ENCODE measurements at places on chromosomes 4 and X. TPM values are rescaled to one million over a fixed set of nuclear protein-coding genes. Genes with fewer than 3 reads are reported as not detected.

The DCAF12L1 gene
- polyA plus RNA-seq, result 1.9 TPM

- DNase-seq, result no peak
Observed at GRCh38 chr4:109588176-109588575, 28.1 kb downstream of the MCUB start.

- DNase-seq, result no peak
Observed at GRCh38 chrX:110374559-110374958, 15.9 kb downstream of the RTL9 start.

- DNase-seq, result no peak
Observed at GRCh38 chr4:142365391-142365790, 480.7 kb downstream of the INPP4B start.

The LUZP4 gene
- not detected for polyA plus RNA-seq

DNA sequence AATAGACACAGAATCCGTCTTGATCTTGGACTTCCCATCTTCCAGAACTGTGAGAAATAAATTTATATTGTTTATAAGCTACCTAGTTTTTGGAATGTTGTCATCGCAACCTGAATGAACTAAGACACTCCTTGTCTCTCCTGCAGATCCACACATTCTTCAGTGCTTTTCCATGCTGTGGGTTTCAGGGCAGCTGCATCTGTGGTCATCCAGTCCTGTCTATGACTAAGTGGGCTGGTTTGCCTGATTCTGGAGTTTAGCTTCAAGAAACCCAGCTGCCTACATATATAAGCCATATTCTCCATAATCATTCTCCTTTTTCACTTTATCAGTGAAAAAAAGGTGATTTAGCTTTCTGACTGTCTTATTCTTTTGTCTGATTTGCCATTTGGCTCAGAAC, 170.3 kb upstream of the KIT start:
- DNase-seq, result no peak

The GIMD1 gene
- 0.09 TPM for polyA plus RNA-seq

DNA sequence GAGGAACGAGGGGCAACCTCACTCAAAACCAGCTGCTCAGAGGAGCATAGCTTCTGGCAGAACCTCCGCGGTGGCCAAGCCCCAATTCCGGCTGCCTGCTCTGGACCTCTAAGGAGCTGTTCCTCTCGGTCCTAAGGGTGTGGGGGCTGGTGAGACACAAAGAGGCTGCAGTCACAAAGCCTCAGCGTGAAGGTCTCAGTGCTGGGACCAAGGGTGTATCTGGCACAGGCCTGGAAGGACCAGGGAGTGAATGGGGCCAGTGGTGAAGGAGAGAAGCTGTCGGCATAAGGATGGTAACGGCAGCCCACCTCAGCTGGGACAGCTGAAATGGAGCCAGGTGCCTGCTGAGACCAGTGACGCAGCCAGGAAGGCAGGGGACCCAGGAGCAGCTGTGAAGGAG, 5.3 kb downstream of the PDE6B start:
- DNase-seq, result no peak

- DNase-seq, result no peak
Observed at GRCh38 chrX:78838709-78839108, 91.2 kb downstream of the LPAR4 start.

The FGA gene
- not detected for polyA plus RNA-seq

GRCh38 chr4:13641084-13641483, 13.6 kb upstream of the BOD1L1 start:
- no peak for DNase-seq

- no peak for DNase-seq
Observed at GRCh38 chr4:185341377-185341776, 54.3 kb downstream of the LRP2BP start.

The F9 gene
- polyA plus RNA-seq, result not detected

DNA sequence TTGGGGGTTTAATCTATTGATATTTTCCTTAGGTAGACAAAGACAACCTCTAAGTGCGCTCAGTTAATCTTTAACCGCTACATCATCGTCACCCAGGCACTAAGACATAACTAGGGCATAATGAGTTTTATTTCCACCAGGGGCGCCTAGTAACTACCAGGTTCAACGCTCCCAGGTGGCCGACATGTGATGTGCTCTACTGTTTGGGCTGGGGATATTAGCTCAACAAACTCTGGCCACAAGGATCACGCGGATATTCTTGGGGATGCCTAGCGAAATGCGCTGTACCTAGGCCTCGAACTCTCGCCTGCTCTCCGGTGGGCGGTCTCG, 915 bp upstream of the RAB33B start:
- DNase-seq, result no peak

DNA sequence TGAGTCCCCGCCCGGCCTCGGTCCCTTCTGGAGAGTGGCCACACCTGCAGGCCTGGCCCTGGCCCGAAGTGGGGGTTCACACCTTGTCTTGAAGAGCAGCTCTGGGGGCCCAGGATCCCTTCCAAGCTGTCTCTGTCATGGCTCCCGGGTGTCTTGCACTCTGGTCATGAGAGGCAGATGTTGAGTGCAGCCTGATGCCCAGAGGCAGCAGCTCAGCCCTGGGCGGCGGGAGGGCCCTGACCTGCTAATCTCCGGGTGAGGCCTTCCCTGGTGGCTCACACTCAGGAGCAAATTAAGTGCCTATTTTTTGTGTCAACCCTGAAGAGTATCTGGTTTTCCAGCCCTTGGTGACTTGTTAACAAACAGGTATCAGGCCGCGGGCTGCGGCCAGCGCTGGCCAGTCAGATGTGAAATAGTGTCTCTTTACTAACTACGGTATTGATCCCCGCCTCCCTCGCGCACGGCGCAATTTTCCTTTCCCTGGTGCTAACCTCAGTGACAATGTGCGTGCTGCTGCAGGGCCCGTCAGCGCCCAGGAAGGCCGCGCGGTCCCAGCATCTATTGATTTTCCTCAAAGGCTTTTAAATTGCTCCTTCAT, 24.2 kb downstream of the NKX1-1 start:
- DNase-seq, result no peak

DNA sequence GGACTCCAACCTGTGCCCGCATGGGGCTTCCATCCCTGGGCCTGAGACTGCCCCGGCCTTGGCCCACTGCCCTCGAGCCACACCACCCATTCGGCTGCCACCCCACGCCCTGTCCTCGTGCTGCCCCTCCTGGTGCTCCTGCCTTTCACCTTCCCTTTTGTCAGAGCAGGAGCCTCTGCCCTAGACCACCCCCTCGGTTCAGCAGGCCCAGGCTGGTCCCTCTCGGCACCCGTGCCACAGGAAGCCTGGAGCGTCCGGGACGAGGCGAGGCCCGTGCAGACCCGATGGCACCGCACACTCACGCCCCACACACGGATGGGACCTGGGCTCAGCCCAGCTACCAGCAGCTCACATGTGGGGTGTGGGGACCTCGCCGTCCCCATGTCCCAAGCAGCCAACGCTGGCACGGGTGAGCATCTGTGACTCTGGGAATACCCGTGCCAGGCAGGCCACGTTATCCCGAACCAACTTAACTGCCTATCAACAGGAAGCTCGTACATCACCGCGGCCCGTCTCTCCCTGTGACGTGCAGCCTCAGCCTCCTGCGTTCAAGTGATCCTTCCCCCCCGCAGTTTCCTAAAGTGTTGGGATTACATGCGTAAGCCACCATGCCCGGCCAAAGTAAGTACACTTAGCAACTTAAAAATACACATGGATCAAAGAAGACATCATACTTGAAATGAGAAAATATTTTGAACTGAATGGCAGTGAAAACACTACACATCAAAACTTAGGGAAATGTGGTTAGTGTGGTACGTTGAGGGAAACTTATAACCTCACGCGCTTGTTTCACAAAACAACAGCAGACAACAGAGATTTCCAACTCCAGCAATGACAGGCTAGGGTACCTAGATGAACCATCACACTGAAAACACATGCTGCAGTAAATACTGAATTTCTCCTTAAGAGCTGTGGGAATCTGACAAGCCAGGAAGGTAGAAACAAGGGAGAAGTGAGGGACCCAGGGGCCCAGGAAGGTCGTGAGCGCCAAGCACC, 29.0 kb downstream of the LRPAP1 start:
- DNase-seq, result no peak

- DNase-seq, result no peak
Observed at GRCh38 chr4:128787509-128788311, 21.8 kb upstream of the JADE1 start.

The GSTCD gene
- 8.0 TPM for polyA plus RNA-seq

GRCh38 chr4:7647600-7648543, 213.1 kb upstream of the PSAPL1 start:
- no peak for DNase-seq

- DNase-seq, result no peak
Observed at GRCh38 chrX:13607331-13607995, 38.1 kb downstream of the EGFL6 start.

The EGF gene
- polyA plus RNA-seq, result 10.3 TPM

- DNase-seq, result no peak
Observed at GRCh38 chr4:105657117-105657765, 51.2 kb downstream of the INTS12 start.

DNA sequence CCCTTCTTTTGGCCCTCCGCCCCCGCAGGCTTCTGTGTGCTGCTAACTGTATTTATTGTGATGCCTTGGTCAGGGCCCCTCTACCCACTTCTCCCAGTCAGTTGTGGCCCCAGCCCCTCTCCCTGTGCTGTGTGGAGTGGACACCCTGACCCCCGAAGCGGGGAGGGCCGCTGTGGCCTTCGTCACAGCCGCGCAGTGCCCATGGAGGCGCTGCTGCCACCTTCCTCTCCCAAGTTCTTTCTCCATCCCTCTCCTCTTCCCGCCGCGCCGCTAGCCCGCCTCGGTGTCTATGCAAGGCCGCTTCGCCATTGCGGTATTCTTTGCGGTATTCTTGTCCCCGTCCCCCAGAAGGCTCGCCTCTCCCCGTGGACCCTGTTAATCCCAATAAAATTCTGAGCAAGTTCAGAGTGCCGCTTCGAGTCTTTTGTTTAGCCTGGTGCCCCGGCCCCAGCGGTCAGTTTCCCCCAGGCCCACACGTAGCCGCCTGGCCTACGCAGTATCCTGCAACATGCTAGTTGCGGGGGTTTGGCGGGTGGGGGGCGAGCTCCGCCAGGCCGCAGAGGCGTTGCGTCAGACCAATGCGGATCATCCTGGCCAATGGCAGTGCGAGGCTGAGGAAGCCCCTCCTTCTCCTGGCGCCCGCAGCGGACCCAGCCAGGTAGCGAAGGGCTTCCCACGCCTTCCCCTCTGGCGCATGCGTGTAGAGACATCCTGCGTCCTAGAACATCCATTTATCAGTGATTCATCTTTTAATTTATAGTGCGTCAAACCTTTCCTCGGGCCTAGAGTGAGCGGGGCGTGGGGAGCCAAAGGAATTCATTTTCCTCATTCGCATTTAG, 5.6 kb upstream of the KANTR start:
- no peak for DNase-seq

GRCh38 chrX:148043271-148043855, 62.2 kb downstream of the FMR1NB start:
- DNase-seq, result no peak

- DNase-seq, result no peak
Observed at GRCh38 chrX:46367491-46367890, 177.7 kb downstream of the ZNF674 start.

The OTC gene
- not detected for polyA plus RNA-seq

The ADH4 gene
- polyA plus RNA-seq, result 0.24 TPM

- no peak for DNase-seq
Observed at GRCh38 chr4:42646999-42647541, 9.8 kb downstream of the ATP8A1 start.

Data from forelimb muscle (tissue), 1 donor.